Activated T-cell treated with anti-CD3 and anti-CD28 coated beads, Interleukin-2, amount 50 U/mL, for 4 hours (primary cell): ENCODE measurements at places on chromosomes 5 and 9. TPM values are rescaled to one million over a fixed set of nuclear protein-coding genes. Genes with fewer than 3 reads are reported as not detected.

Gene SPACA9
- total RNA-seq = 0.73 TPM

Gene HNRNPH1
- 1,012 TPM for total RNA-seq

Gene WDR38
- not detected for total RNA-seq

DNA sequence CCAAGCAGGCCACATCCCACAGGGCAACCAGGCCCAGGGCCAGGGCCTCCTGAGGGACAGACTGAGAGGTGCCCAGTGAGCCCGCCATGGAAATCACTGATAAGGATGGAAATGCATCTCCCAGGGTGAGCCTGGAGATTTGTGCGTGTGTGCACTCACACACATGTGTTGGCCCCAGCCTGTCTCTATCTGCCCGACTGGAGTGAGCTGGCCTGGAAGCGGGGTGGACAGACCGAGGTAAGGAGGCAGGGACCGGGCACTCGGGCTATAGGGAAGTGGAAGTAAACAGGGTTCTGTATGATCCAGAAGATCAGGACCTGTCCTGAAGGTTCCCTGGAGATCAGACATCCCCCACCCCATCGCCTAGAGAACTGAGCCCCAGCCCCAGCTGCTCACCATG is 17.4 kb downstream of the GFI1B start:
- no peak for DNase-seq

GRCh38 chr5:59656351-59657254 is 236.9 kb downstream of the PDE4D start:
- DNase-seq = no peak

GRCh38 chr9:90140131-90140818 is 502.3 kb downstream of the DIRAS2 start:
- no peak for DNase-seq

Gene ABLIM3
- total RNA-seq = 0.10 TPM

- DNase-seq = no peak
These were observed 141.1 kb upstream of the NR3C1 start for GRCh38 chr5:143544606-143545005.
